ENCODE measurements at places on chromosomes 7 and 10. TPM values are rescaled to one million over a fixed set of nuclear protein-coding genes. Genes with fewer than 3 reads are reported as not detected.

The PAX4 gene
- total RNA-seq, result not detected

DNA sequence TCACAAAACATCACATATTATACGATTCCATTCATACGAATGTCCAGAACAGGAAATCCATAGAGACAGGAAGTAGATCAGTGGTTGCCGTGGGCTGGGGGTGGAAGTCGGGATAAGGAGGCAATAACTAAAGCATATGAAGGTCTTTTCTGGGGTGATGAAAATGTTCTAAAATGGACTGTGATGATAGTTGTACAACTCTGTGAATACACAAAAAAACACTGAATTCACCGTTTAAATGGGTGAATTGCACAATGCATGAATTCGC lies 3.2 kb upstream of the INSIG1 start:
- no peak for DNase-seq

The PODXL gene
- 11.9 TPM for total RNA-seq

The EGR2 gene
- total RNA-seq, result 17.8 TPM

The CLDN12 gene
- total RNA-seq, result 27.6 TPM

The LARP4B gene
- 57.4 TPM for total RNA-seq

The EPDR1 gene
- total RNA-seq, result 20.1 TPM

DNA sequence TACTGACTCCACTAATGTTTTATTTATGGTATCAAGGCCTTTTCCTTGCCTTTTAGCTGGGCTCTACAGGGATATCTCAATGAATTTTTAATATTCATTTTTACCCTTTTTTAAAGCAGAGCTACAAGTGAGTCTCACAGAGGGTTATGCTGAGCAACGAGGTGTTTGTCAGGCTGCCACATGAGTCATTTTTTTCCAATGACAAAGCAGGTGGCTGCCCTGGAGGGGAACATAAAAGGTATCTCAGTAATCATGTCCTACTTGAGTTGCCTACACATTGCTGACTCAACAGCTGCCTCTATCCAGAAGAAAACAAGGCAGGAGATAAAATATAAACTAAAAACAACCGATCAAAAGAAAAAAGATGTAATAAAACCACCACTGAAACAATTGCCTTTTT lies 1004.9 kb upstream of the POT1 start:
- no peak for DNase-seq

The SLC26A5 gene
- not detected for total RNA-seq

- DNase-seq, result no peak
Observed at GRCh38 chr7:108001764-108002725, 916 bp downstream of the LAMB1 start.

The GNG11 gene
- 9.4 TPM for total RNA-seq

- no peak for DNase-seq
Observed at GRCh38 chr10:49600046-49600445, 10.1 kb upstream of the SLC18A3 start.

The CAV2 gene
- total RNA-seq, result 127 TPM

DNA sequence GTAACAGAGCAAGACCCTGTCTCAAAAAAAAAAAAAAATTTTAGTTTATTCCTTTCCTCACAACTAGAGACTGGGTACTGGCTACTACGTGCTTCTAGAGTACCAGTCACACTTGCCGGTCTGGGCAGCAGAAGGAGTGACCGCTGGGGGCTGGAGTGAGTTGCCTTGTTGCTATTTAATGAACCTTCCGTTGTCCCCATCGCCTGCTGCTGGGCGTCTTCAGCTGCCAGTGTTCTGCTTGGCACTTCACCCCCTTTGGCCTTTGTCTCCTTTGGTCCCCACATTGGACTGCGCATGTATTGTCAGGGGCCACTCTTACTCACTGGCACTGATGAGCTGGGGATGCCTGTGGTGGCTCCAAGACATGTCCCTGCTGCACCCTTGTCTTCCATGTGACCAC lies 110.6 kb downstream of the CLEC2L start:
- DNase-seq, result no peak

The GJD4 gene
- total RNA-seq, result not detected

- no peak for DNase-seq
Observed at GRCh38 chr10:116477986-116478664, 50.5 kb downstream of the PNLIPRP3 start.

DNA sequence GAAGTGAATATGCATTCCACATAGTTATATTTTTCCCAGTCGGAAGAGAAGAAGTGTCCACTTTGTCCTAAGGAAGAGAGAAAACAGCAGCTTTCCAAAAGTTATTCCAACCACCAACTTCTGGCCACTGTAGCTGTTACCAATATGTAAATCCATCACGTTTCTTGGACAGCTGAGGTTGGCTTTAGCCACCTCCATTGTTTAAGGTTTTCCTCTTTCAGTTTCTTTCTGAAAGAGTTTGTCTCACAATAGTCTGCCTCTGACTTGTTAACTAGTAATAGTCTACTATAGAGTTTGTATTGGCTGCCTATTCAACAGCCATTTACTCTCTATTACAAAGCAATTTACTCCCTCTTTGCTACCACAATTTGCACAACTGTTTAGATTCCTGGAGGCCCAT lies 457.6 kb upstream of the LRRN3 start:
- DNase-seq, result no peak

GRCh38 chr10:110346914-110347313 lies 42.2 kb upstream of the SMNDC1 start:
- no peak for DNase-seq

GRCh38 chr7:44486693-44487092 lies 3.8 kb downstream of the NUDCD3 start:
- no peak for DNase-seq

The RUFY2 gene
- 19.8 TPM for total RNA-seq

The CCL24 gene
- total RNA-seq, result not detected

GRCh38 chr7:155255621-155256020 lies 42.1 kb upstream of the INSIG1 start:
- no peak for DNase-seq

DNA sequence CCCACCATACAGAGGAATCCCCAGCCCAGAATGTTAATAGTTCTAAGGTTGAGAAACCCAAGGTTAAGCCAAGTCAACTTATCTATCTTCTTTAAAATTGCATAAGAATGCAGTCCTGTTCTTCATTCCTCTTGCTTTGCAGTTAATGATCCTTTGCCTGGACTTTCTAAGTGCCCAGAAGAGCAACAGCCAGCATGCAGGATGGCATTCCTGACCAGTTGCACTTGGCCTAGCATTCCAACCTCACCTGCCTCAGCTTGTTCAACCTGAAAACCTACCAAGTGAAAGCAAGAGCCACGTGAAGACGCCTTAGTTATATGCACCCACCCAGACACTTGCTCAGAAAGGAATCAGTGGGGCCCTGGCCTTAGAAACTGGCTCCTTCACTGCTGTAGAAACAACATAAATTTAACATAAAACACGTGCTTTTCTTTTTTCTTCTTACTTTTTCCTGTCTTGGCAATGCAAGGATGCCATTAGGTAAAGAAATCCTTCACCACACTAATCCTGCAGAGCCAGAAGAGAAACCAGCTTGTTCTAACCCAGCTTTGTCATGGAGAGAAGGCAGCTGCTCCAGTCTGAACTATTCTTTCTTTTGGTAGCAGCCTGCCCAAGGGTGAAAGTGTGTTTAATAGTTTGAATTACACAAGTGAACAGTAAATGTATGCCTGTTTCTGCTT lies 25.0 kb downstream of the EGFR start:
- DNase-seq, result no peak

DNA sequence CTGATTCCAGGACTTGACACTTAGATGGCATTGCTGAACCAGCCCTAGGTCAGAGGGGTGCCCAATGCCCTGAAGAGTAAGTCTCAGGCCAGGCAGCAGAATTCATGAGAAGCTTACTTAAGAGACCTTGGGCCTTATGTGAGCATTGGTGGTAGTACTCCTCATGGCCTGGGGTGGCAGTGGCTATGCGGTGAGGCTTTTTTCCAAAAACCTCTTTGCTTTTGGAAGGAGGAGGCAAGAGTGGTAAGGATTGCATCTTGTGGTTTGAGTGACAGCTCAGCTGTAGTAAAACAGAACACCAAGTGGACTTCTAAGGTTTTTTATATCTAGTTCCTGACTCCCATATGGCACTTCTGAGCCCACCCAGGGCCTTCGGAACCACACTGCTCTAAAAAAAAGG lies 459.0 kb upstream of the STEAP1 start:
- no peak for DNase-seq

GRCh38 chr10:19592276-19592675 lies 224.0 kb upstream of the PLXDC2 start:
- DNase-seq, result no peak

- no peak for DNase-seq
Observed at GRCh38 chr7:106369816-106370215, 85.0 kb upstream of the NAMPT start.

DNA sequence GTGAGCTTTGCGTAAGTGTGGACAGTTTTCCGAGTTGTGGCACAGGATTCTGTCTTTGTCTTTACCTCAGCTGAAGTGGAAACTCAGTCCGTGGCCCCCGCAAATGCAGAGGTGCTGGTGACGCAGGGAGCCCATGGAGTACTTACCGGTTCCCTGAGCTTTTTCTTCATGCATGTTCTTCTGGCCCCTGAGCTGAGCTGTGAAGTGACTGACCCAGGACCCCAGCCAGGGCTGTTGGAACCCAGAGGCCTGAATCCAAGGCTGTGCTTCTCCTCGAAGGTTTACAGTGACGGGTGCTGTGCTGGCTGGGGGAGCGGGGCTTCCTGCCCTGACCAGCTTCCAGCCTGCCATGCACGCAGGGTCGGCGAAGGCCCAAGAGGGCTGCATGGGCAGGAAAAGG lies 223.5 kb downstream of the GLRX3 start:
- DNase-seq, result no peak

GRCh38 chr7:45072131-45073030 lies 16.4 kb downstream of the NACAD start:
- no peak for DNase-seq

DNA sequence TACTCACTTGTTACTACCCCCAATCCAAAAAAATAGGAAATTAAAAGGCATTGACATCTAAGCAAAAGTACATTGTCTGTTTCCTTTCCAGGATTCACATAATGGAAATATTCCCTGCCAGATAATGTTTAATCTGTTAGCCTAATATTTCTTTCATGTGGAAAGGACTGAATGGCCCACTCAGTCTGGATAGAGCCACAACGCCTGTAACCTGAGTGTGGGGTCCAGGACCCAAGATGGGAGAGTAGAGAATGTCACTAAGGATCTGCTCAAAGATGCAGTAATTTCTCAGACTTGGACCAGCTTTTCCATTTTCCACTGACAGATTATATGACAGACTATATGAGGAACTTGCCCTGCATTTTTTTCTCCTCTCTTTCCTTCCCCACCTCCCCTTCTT lies 1088.9 kb downstream of the KCNMA1 start:
- no peak for DNase-seq

DNA sequence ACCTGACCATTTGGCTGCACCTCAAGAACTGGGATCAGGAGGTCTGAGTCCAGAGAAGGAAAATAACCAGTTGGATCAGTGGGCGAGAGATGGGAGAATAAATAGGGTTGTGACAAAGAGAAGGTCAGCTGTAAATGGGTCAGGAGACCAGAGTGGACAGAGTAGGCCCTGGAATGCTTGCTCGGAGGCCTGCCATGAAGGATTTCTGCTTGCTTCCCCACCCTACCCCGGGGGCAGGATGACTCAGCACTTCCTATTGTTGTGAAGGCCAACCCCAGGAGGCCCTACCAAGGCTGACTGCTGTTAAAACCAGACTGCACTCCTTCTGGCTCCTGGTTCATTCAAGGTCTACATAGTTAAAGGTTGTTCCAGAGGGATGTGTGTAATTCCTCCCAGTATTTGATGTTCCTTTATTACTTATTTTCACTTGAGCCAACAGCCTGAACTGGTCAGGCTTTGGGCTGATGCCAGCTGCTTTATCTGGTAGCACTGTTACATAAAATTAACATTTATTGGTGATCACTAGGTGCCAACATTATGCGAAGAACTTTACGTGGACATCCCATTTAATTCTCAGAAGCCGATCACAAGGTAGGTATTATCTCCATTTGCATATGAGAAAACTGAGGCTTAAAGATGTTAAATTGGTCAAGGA lies 27.3 kb upstream of the IFRD1 start:
- DNase-seq, result peak; percentile 94

GRCh38 chr7:25117226-25118047 lies 7.6 kb downstream of the CYCS start:
- no peak for DNase-seq

GRCh38 chr10:127526161-127526560 lies 22.9 kb upstream of the NPS start:
- DNase-seq, result no peak

GRCh38 chr10:132281915-132282666 lies 25.7 kb downstream of the STK32C start:
- DNase-seq, result peak; percentile 87

The ACTL6B gene
- total RNA-seq, result not detected

DNA sequence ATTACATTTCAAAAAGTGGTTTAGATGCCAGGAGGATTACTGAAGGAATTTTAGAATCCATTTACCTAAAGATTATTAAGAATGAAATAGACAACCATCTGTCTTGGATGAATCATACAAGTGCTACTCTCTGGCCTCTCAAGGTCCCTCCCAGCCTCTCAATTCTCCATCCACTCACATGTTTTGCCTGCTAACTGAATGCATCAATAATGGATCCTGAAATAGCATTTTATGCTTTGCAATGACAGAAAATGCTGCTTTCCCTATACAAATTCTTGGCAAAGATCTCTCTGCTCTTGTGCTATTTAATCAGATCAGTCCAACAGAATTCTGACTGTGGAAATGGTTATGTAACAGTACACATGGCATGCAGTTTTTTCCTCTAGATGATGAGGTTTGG lies 68.1 kb downstream of the HBP1 start:
- DNase-seq, result no peak

DNA sequence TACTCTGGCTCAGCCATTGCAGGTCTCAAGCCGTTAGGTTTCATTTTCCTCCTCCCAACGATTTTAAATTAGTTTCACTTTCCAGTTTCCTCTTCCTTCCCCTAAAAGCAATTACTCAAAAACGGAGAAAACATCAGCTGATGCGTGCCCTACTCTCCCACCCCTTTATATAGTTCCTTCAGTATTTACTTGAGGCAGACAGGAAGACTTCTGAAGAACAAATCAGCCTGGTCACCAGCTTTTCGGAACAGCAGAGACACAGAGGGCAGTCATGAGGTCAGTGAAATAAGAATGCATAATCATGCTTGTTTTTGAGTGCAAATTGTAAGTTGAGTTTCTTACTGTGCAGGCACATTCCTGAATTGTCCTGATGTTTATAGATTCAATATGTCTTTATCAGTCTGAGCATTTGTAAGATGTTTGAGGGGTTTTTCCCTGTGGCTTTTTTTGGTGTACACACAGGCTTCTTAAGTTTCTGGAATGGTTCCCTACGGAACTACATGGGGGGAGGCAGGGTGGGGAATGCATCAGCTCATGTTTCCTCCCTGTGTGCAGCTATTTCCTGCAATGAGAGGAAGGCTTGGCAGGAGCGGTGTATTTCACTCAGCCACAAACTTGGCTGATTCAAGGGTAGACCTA lies at the start of gene IFIT3:
Gene IFIT3 (plus strand): TSS at position 195 of the 639 bp plus-strand sequence. CDS start 77 bp downstream, at position 272.
- no peak for DNase-seq

DNA sequence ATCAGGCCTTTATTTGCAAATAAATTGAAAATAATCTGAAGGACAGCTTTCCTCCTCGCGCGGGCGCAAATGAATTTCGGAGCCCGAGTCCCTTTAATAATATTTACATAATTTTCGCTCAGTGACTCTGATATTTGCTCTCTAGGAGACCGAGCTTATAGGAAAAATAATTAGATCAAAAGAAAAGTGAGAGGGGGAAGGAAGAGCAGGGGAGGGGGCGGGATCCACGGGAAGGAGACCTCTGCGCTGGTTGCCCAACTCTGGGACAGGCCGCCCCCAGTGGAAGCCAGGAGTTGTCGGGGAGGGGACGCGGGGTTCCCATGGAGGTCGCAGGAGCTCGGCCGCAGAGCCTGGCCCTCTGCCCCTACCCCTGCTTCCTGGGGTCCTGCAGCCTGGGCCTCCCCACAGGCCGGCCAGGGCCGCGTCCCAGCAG lies 5.8 kb downstream of the UNCX start:
- no peak for DNase-seq

- DNase-seq, result no peak
Observed at GRCh38 chr7:132380059-132380458, 196.2 kb downstream of the PLXNA4 start.

The AMPH gene
- total RNA-seq, result 2.9 TPM

Data from chondrocyte (in vitro differentiated cells).